ENCODE measurements at places on chromosomes 1 and 21. TPM values are rescaled to one million over a fixed set of nuclear protein-coding genes. Genes with fewer than 3 reads are reported as not detected.

DNA sequence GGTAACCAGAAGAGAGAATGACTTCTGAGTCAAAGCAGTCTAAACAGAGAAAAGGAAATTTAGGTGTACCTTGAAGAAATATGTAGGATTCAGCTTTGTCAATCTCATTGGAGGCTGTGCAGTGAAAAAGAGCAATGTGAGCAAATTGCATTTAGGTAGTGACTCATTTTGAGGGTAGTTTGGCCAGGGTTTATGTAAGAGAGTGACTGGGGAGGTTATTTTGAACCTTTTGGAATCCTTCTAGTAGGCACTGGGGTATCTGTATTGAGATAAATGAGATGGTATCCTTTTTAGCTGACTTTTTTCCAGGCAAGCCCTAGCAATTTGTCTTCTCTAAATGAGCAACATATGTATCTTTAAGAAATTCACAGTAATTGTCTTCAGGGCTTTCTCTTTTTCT, 95.9 kb downstream of the DISP1 start:
- DNase-seq, result no peak

- no peak for DNase-seq
Measured at GRCh38 chr21:42533963-42534355, 20.3 kb downstream of the SLC37A1 start.

- peak; percentile 50 for DNase-seq
Measured at GRCh38 chr1:151327903-151328674, 873 bp upstream of the PI4KB start.

The RAB42 gene
- total RNA-seq, result 3.0 TPM

- DNase-seq, result no peak
Measured at GRCh38 chr1:14726606-14727005, 128.1 kb downstream of the KAZN start.

All from left colon (tissue), 2 donors.